ENCODE measurements at places on chromosomes 2 and 18.
A peak's percentile ranks its signal among the peaks of the same experiment; 100 is the strongest.

DNA sequence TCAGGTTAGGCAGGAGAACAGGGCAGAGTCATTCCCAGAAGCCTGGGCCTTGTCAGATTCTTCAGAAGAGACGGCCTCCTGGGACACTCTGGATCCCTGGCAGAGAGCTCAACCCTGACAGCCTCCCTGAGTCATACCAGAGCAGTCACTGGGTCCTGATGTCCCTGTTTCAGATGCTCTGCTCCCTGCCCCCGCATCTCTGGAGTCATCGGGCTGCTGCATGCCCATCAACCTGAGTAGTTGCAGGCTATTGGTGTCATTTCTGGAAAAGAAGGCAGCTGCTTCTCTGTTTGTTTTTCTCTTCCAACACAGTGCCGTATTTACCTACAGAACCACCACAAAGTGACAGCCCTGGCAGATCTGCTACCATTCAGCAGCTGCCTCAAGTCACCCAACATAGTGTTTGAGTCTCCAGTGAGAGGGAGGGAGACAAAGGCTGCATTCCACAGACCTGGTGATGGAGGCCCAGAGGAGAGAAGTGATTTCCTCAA, 145.1 kb downstream of the B3GNT2 start:
- no peak for DNase-seq

DNA sequence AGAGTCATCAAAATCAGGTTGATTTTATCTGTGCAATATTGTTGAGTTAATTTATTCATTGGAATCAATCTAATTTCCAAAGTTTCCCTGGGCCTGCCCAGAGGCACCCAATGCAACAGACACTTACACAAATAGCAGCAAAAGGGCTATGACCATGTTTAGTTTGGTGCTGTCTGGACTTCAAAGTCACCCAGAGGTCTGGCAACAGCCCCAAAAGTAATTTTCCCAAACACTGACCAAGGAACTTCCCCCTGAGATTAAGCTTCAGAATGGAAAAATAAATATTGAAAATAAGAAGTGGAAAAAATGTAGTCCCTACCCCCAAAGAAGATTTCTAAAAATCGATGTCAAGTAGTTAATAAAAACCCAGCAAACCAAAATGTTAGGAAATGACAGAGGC, 70.9 kb upstream of the RNF152 start:
- DNase-seq = no peak

DNA sequence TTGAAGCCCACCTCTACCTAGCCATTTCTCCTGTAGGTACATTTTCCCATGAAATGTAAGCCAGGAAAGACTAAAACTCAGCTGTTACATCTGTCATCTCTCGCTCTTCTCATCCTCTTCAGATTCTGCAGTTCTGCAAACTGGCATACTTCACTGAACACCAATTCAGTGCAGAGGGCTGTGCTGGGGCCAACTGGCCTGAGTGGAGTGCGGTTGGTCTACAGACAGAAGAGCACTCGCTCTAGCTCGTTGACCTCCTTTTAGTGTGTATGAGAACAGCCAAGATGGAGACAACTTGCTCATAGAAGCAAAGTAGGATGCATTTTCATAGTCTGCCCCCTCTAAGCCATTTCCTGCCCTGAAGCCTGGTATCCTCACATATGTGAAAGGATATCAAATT, 862.6 kb downstream of the BCL11A start:
- DNase-seq = no peak

DNA sequence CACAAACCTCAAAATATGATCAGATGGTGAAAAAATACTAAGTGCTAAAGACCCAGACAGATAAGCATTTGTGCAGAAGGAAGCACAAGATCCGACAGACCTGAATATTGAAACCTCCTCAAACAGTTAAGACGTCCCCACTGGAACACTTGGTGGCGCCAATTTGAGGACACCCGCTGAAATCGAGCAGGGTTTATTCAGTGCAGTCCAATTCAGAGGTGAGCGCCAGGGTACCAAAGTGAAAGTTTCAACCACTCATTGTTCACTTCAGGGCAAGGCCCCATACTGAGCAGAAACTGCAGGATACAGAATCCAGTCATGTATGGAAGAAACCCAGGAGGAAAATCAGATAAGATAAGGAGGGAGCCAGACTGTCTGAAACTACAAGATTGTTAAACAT, 417.6 kb downstream of the LRRTM4 start:
- DNase-seq = no peak

DNA sequence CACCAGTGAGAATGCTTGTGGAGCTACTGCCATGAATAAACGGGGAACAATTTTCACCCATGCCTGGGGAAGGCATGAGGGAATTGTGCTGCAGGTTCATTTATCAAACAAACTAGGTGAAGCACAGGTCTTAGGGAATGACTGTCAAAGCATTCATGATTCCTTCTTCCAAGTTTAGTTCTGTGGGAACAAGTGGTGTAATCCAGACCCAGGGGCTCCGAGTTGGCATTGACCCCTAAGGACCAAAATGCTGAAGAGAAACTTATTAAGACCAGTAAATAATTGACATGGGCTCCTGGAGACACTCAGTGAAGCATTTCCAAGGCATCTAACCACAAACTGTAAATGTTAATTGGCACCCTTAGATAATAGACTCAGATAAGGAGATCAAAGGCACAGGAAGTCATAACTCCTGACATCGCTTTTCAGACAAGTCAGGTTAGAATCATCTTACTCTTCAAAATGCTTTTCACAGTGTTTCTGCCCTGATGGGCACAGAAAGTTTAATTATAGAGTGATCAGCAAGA, 96.9 kb downstream of the SPP2 start:
- no peak for DNase-seq

DNA sequence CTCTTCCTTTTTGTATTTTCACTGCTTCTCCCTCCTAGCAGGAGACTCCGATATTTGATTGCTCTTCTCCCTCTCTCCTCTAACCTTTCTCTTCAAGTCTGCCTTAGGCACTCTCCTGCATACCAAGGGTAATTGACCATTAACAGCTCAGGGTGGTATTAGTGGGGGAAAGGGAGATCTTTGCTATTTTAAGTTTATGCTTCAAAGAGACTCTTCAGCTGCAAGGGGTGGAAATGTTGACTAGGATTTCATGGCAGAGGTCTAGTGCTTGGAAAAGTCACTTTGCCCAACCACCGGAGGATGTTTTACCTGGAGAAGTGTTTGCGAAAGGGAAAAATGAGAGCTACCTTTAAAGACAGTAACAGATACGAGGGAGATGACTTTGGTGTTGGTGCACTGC, 453.7 kb downstream of the SLC4A3 start:
- DNase-seq = no peak

- DNase-seq = peak; percentile 35
These were observed 88.8 kb downstream of the VIT start for GRCh38 chr2:36785179-36785795.

DNA sequence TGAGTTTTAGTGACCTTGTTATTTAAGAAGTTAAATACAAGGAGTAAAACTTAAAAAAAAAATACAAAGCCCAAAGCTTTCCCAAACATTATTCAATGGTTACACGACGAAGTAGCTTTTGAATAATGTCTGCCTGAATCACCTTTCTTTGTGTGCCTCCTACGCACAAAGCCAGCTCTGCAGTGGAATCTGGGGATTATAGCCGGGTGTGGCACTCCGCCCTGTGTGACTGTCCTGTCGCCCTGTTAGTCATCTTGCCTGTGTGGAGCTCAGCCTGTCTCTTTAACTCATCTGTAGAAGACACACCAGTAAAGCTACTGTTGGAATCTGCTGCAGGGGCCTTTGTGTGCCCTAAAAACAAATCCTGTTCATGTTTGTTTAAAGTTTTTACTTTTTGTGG, 79.4 kb upstream of the TCF7L1 start:
- DNase-seq = peak; percentile 24

GRCh38 chr2:150900913-150901312, 360.8 kb downstream of the RBM43 start:
- DNase-seq = no peak

GRCh38 chr2:188785061-188785460, 189.1 kb upstream of the COL3A1 start:
- no peak for DNase-seq

Measured in BJ (cell line).